Panc1 (cell line): ENCODE measurements at places on chromosomes 5 and 9. TPM values are rescaled to one million over a fixed set of nuclear protein-coding genes. Genes with fewer than 3 reads are reported as not detected.

The LCN1 gene
- not detected for total RNA-seq

The PKD2L2 gene
- total RNA-seq: not detected

GRCh38 chr5:73592551-73592950 lies 27.0 kb downstream of the UTP15 start:
- DNase-seq: no peak

DNA sequence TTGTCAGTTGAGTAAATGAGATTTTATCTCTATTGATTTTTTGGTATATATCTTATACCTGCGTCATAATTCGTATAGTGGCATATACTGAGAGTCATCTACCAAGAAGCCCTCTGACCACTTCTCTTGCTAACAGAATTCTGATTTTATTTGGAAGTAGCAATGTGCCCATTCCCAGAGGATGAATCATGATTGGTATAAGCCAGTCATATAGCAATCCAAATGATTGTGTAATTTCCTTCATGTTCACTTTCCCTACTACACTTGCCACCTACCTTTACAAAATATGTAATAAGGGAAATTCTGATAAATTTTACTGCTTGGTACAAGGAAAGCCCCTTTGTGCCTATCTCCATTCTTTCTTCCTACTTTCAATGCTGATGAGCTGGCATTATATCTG lies 16.1 kb upstream of the ZNF462 start:
- DNase-seq: no peak

DNA sequence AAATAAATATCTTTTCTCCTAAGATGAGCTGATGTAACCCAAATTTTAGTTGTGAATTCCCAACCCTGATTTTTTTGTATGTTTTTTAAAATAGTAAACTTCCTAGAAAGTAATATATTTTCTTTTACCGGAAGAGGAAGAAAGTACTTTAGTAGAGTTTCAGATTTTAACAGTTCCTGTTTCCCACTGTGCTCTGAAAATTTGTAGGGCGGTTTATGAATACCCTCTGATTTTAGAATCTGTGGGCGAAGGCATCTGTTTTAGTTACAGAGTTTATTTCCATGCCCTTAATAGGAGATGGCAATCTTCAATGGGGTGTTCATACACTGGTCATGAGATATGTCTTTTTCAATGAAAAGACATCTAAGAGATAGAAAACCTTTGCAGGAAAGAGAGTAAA lies 3.7 kb upstream of the HOMER1 start:
- DNase-seq: no peak

GRCh38 chr5:135460246-135461033 lies 8.3 kb upstream of the TIFAB start:
- DNase-seq: no peak
